ENCODE measurements at places on chromosomes 2 and 18. TPM values are rescaled to one million over a fixed set of nuclear protein-coding genes. Genes with fewer than 3 reads are reported as not detected.

PRSS56 gene
- not detected for total RNA-seq

TUBB8B gene
- total RNA-seq = not detected

SERPINB5 gene
- total RNA-seq = 1.8 TPM

VAMP5 gene
- 63.6 TPM for total RNA-seq

CHRNA1 gene
- total RNA-seq = 4.1 TPM

DYTN gene
- not detected for total RNA-seq

TSPYL6 gene
- not detected for total RNA-seq

GPR45 gene
- total RNA-seq = not detected

CAPN13 gene
- not detected for total RNA-seq

HOXD1 gene
- not detected for total RNA-seq

ASIC4 gene
- total RNA-seq = not detected

CD8A gene
- total RNA-seq = not detected

REG3G gene
- total RNA-seq = not detected

NR4A2 gene
- total RNA-seq = 57.6 TPM

DNAJC5G gene
- total RNA-seq = not detected

IL37 gene
- not detected for total RNA-seq

SPIRE1 gene
- total RNA-seq = 14.9 TPM

All from epithelial cell of alveolus of lung (primary cell).